H9 (cell line): ENCODE measurements at places on chromosomes 1 and 21. TPM values are rescaled to one million over a fixed set of nuclear protein-coding genes. Genes with fewer than 3 reads are reported as not detected.

- no peak for DNase-seq
Observed at GRCh38 chr1:118201524-118201923, 16.5 kb upstream of the SPAG17 start.

The TFAP2E gene
- 0.70 and 0.75 TPM in 2 replicates for total RNA-seq

DNA sequence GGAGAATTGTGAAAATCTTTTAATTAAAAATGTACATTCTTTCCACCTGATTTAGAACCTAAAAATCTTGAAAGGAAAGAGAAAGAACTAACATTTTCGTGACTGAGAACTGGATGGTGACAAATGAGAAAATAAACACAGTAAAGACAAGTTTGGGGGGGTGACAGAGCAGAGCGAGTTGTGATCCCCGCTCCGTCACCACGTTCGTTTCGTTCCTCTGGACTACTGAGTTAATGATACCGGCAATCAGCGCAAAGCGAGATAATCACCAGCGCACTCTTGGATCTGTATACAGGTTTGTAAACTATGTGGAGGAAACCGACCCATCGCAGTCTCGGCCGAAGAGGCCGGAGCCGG lies 31.2 kb upstream of the CFAP126 start:
- DNase-seq = no peak

The TTC13 gene
- total RNA-seq = 7.6 and 8.6 TPM in 2 replicates

The FCRL1 gene
- total RNA-seq = not detected in 2 replicates

- DNase-seq = no peak
Observed at GRCh38 chr1:39087435-39087834, 61.3 kb downstream of the NDUFS5 start.

DNA sequence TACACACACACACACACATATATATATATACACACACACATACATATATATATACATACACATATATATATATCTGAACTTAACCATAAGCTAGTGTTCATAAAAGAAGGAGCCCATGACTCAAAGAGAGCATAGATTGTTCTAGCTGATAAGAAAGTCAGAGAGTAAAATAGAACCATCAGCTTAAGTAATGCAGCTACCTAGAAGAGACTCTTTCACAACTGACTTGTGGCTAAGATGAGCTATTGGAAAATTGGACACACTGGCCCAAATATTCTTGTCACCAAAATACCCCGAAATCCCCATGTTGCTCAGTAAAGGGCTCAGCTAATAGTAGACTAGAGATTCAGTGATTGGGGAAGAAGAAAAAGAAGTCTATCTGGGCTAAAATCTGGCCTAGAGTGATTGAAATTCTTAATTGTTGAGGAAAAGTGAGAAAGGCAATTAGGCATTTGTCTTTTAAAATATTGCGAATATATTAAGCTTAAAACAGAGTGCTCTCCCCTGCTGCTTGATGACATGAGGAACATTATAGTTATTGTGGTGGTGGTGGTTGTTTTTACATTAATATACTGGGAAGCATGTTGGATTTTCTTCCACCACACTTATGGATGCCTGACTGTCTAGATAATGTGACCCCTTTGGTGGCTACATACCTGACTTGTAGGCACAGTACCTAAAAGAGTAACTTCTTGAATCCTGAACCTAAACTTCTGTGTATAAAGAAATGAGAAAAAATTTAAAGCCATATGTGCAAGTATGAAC lies 6.3 kb downstream of the SLAMF1 start:
- no peak for DNase-seq

DNA sequence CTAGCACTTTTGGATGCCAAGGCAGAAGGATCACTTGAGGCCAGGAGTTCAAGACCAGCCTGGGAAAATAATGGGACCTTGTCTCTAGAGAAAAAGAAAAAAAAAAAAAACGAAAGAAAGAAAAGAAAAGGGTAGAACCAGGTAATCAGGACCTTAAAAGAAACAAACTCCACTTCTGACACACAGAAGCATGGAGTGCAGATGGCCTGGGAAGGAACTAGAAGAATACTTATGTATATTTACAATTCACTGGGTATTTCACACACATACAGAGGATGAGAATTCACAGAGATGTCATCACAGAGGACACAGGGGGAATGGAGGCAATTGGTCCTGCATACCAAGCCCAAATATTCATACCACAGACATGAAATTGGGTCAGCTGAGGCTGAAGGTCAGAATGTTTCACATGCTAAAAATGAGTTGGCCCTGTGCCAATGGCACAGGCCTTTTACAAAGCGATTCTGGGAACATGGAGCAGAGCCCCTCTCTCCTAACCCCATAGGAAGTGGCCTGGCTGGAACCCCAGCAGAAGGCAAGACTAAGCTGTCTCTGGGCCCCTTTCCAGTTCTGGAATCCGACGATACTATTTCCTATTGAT lies 4.4 kb downstream of the B4GALT3 start:
- no peak for DNase-seq
